Tongue (tissue), 3 donors: ENCODE measurements at places on chromosomes 2 and 18. TPM values are rescaled to one million over a fixed set of nuclear protein-coding genes. Genes with fewer than 3 reads are reported as not detected.

DNA sequence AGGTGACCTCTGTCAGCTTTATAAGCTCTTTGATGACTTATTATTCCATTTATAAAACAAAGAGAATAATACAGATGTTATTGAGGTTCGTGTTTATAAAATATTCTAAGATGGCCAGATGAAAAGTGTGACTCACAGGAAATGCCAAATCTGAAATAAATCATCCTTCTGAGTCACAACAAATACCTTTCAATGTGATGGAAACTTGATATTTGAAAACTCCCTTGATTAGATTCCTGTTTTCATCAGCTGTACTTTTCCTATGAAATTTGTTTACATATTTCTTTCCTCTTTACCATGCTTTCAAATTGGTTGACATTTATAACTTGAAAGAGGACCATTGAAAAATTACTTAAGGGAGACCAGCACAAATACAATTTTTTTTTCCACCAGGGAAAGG, 30.6 kb upstream of the PPP1R1C start:
- DNase-seq: no peak

GRCh38 chr2:109630441-109631430, 16.6 kb downstream of the SOWAHC start:
- no peak for DNase-seq

- no peak for DNase-seq
Observed at GRCh38 chr2:146949400-146949799, 895.4 kb upstream of the ACVR2A start.

The SLC23A3 gene
- total RNA-seq: 0.92 TPM

The SERPINE2 gene
- 44.6 TPM for total RNA-seq

The SEPTIN10 gene
- total RNA-seq: 113 TPM
